ENCODE measurements at places on chromosomes 2 and 18.
A peak's percentile ranks its signal among the peaks of the same experiment; 100 is the strongest.

- DNase-seq: no peak
Measured at GRCh38 chr18:48007381-48007780, 76.9 kb upstream of the SMAD2 start.

DNA sequence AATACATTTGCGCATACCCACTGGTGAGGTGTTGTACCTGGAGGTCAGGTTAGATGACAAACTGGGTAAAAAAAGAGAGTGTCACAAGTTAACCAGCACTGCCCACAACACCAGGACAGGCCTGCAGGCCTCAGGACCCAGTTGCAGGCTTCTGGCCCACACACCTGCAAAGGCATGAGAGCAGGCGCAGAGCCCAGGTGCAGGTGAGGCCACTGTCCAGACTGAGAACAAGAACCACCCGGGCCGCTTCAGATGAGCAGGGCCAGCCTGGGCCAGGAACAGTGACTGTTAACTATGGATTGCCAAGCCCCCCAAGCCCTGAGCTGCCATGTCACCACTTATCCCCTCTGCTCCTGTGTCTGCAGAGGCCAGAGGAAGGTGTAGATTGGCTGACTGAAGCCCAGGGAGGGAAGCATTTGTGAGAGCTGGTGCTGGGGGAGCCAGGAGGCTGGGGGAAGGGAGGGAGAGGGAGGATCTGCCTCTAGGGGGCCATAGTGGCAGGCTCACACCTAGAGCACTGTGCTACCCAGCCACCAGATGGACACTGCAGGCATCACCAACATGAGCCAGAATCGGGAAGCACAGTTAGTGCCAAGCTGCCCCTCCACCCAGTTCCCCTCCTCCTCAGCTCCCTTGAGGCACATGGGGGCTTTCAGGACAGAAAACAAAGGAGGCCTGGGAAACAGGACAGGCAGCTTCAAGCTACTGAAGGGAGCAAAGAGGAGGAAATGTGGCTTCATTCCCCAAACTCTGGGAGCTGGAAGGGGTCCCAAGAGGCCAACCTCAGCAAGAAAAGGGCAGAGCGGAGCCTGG is 35.4 kb downstream of the SFXN5 start:
- DNase-seq: no peak

DNA sequence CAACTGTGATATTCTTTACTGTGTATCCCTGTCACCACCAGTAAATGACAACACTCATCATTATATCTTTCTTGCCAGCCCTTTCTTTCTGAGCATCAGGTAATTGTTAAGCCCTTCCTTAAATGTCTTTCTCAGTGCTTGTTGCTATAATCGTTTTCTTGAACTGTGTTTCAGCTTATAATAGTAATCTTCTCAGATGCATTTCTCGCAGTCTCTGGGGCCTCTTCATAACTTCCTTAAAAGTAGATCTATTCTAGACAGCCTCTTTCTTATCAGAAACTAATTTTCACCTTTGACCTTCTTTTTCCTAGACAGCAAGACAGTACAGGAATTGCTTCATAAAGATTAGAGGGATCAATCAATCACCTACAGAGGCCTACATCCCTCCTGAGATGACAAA is 648.1 kb downstream of the CPS1 start:
- DNase-seq: no peak

GRCh38 chr2:14909795-14910194 is 277.3 kb downstream of the LRATD1 start:
- DNase-seq: no peak

- DNase-seq: no peak
Measured at GRCh38 chr2:203756161-203756560, 49.7 kb downstream of the CD28 start.

DNA sequence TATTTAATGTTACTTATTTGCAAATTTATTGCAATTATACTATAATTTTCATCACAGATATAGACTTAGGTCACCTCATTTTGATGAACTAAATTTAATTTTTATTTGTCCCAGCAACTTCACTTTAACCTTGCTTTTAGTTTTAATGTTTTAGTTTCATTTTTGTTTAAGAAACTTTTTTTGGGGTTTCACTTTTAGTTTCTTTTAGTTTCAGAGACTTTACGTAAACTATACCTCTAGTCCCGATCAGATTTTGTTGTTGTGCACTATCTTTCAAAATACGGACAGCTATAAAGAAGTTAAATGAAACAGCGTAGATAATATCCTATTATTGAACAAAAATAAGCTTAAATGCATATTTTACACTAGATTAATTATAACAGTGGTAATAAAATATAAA is 460.5 kb downstream of the ERBB4 start:
- DNase-seq: no peak

DNA sequence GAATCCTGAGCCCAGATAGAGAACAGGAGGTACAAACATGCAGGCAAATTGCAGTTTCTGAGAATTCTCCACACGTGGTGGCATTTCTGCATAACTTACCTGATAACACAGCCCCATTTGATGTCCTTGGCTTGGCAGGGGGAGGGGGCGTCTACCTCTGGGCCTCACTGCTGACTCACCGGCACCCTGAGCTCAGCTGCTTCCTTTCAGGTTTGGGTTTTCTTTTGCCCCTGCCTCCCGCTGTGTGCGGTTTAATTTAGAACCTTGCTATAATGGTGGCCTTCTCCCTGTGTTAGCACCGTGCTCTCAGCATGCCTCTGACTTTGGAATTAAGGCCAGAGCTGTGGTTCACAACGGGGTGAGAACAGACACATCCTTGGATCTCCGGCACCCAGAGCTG is 4.4 kb downstream of the CTIF start:
- no peak for DNase-seq

- no peak for DNase-seq
Measured at GRCh38 chr2:154207288-154208047, 335.7 kb downstream of the GALNT13 start.

DNA sequence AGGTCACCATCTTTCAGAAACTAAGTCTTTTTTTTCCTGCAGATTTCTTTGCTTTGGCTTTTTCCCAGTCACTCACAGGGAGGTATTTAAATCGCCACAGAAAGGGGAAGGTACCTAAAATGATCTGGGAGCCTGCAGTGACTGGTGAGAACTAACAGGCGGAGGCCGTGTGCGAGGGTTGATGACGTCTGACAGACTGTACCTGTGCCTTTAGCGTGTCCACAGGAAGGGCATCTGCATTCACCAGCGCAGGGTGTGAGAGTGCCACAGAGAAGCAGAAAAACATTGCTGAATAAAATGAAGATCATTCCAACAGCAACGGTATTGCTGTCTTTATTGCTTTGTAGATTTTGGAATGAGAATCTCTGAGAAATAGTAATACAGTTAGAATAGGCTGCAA is 5.7 kb downstream of the CTDP1 start:
- DNase-seq: no peak

DNA sequence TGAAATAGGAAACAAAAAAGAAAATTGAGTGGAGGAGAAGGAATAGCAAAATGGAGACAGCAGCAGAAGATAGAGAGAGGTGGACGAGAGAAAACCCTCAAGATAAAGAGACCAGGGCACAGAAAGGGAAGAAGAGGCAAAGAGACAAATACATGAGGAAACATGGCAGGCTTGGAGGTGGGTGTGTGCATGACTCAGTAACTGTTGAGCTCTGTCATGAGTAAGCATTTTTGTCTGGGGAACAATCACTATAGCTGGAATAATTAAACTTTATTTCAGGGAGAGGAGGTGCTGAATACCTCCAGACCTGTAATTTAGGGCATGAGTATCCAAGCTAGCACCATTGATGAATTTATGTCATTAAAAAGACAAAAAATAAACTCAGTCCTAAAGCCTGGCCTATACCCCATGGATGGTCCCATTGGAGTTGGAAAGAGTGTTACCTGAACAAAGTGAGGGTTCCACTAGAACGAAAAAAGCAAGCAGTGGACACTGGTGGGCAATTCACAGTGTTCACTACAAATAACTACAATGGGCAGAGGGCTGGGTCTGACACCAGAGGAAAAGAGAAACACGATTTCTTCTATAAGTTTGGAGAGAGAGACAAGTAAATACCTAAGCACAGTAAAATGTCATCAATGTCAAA is 145.5 kb downstream of the ADCYAP1 start:
- DNase-seq: no peak

GRCh38 chr18:57837917-57838548 is 34.9 kb upstream of the ATP8B1 start:
- no peak for DNase-seq

- DNase-seq: no peak
Measured at GRCh38 chr2:168855601-168856000, 34.6 kb downstream of the SPC25 start.

DNA sequence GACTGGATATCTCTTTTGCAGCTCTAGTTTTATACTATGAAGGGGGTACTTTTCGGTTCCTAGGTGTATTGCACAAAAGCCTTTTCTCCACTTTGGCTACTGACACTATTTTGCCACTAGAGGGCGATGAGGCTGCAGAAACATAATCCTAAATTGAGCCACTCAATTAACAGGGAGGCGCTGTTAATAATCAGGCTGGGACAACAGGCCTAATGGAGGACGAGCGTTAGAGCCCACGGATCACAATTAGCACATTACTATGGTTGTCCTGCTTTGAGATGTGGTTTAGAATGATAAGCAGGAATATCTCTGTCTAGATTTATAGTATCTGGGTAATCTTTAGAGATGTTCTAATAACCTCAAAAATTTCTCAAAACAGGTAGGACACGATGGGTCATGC is 62.2 kb upstream of the PMAIP1 start:
- DNase-seq: no peak

- no peak for DNase-seq
Measured at GRCh38 chr2:101986804-101987740, 4.7 kb upstream of the IL1R2 start.

DNA sequence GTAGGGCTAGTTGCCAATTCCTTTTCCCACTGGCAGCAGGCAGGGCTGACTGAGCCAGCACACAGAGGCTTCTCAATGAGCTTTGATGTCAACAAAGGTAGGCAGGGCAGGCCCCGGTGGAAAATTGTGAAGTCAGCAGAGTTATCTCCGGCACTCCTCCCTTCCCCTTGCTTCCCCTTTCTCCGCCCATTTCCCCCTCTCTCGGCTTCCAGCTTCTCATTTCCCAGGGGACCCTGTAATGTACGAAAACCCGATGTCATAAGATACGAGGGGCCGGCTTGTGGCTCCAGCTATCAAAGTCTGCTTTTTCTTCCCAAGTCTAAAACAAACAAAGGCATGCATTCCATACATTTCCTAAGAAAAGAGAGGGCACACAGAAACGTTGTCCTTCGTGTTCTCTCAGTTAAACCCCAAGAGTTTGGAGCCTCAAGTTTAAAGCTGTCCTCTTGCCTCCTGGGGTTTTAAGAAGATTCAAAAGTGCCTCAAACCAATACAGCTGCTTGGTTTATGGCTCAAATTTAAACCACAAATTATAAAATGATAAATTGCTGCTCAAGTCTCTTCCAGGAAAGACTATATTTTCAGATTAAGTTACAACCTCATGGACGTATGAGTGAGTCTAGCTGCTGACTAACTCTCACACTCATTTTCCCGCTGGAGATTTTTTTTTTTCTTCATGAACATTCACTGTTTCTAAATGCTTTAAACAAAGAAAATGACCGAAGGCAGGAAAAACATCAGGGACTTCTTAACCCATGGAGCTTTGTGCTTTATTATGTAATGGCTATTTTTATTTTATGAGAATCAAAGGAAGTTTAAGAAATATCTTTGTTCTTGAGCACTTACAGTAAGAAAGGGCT is 27.2 kb upstream of the EML4 start:
- DNase-seq: no peak

DNA sequence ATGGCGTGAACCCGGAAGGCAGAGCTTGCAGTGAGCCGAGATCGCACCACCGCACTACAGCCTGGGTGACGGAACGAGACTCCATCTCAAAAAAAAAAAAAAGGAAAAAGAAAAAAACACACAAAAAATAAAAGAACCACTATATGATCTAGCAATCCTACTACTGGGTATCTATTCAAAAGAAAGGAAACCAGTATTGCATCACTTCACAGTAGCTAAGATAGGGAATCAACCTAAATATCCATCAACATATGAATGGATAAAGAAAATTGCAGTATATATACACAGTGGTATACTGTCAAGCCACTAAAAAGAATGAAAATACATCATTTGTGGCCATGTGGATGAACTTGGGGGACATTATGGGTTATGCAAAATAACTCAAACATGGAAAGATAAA is 37.9 kb downstream of the METTL21A start:
- DNase-seq: no peak

- DNase-seq: no peak
Measured at GRCh38 chr2:200373973-200374416, 67.5 kb downstream of the SPATS2L start.

DNA sequence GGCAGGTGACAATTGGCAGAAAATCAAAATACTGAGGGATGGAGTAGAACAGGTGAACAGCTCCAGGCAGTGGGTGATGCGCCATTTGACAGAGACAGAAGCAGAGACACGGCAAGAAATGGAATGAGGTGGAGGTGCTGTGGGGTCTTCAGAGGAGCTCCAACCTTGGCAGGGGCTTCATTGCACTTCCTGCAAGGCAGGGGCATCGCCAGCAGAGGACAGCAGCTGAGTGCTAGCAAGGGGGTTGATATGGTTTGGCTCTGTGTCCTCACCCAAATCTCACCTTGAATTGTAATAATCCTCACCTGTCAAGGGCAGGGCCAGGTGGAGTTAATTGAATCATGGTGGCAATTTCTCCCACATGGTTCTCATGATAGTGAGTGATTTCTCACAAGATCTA is 42.8 kb downstream of the CCDC68 start:
- DNase-seq: no peak

- no peak for DNase-seq
Measured at GRCh38 chr2:64383016-64383591, 70.9 kb upstream of the LGALSL start.

GRCh38 chr2:128573531-128573930 is 254.9 kb upstream of the HS6ST1 start:
- no peak for DNase-seq

DNA sequence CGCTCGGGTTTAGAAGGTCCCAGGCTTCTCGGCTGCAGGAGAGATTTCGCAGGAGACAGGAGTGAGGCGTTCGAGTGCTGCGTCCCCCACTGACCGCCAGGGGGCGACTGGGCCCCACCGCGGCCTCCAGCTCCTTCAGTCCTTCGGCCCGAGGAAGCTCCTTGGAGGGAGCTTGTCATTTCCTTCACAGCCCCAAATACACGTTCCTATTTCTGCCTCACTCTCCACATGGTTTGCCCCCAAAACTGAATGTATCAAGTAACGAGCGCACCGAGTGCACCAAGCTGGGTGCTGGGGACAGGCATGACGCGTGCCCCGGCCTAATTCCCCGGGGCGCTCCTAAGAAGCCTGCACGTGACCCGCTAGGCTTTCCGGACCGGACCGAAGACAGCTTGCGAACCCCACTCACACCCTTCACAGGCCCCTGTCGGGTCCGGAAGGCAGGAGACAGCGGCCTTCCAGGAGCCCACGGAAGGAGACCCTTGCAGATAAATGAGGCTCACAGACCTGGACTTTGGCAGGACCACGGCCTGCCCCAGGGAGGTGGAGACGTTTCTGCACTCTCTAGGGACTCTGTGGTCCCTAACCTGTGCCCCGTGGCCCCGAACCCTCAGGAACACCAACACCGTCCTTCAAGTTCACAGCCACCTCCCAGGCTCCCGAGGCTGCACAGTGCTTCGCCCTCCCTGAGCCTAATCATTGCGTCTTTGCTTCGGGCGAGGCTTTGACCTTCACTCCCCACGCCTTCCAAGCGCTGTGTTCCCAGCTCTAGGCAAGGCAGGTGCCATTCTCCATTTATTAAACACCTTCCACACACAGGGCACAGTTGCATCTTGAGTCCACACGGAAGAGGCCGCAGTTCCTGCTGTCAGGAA is 13.0 kb upstream of the FAHD2A start:
- peak; percentile 87 for DNase-seq
